HS-5 (cell line): ENCODE measurements at places on chromosomes 3 and 15.

DNA sequence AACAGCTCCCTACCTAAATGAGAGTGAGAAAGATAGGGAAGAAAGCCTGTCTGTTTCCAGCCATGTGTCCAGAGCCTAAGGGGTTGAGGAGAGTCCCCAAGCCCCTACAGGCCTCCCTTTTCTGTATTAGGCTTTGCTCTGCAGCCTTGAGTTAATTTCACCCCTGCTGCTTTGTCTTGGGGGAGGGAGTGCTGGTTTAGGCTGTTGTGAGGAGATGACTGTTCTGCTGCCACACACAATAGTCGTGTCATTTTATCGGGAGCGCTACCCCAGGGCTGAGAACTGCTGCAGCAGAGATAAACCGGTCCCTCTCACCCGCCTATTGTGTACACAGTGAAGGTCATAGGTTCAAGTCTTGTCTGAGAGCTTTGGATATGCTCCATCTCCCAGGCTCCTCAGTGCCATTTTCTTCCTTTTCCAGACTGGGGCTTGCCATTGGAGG is 1.4 kb downstream of the ZNF609 start:
- DNase-seq = no peak

DNA sequence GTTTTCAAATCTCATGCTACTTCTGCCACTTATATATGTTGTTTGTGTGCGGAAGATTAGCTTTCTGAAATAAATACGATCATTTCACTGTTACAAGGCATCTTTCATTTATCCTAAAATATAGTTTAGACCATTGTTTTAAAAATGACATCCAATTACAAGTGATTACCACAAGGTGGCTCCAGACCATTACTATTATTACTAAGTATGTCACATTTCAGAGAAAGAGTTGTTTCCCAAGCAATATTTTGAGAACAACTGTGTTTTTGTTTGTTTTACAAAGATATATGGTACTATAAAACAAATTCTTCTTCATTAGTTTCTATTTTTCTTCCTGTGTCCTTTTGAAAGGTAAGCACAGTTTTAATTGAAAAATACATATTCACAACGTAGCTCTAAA is 136.0 kb upstream of the RAP2B start:
- DNase-seq = no peak

- no peak for DNase-seq
Observed at GRCh38 chr3:15204005-15204404, 2.0 kb upstream of the CAPN7 start.

GRCh38 chr15:45777781-45778180 is 143.0 kb downstream of the SQOR start:
- DNase-seq = no peak

GRCh38 chr3:127544803-127545201 is 45.7 kb downstream of the TPRA1 start:
- no peak for DNase-seq

DNA sequence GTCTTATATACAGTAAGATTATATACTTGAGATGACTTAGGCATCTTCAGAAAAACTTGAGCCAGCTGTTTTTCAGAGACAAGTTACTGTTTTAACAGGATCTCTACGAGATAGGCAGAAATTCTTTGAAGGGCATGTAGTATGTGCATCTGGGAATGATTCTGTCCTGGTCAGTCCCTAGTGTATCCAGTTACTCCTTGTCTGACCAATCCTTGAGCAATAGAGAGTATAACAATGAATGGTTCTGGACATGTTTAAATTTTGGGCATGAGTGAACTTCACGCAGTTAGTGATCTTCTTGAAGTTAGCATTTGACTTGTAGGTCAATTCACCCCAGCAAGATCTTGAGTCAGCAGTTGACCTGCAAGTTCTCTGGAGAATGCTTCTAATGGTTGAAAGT is 24.7 kb upstream of the HHLA2 start:
- DNase-seq = no peak

GRCh38 chr15:49282366-49282765 is 112.3 kb downstream of the GALK2 start:
- DNase-seq = no peak
